ENCODE measurements at places on chromosomes 11 and 22.

GRCh38 chr22:42933485-42934091, 76.5 kb upstream of the ARFGAP3 start:
- no peak for DNase-seq

DNA sequence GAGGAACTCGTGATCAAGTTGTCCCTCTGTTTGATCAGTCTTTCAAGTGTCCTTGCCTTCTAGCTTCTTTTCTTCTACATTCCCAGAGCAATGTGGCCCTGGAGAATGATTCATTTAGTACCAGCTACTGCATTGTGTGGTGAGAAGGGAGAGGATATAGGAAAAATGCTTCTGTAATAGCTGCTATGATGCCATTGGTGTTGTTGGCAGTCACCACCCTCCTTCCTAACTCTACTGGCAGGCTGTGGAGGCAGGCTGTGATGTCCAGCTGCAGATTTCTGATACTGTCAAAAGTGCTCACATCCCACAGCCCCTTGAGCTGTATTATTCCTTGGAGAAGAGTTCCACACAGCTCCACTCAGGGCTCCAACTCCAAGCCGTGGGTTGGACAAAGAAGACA, 52.8 kb downstream of the ENDOD1 start:
- DNase-seq = no peak

- no peak for DNase-seq
These were observed 7.3 kb downstream of the STARD10 start for GRCh38 chr11:72786305-72787215.

- DNase-seq = no peak
These were observed 42.3 kb downstream of the TRMU start for GRCh38 chr22:46377525-46378425.

DNA sequence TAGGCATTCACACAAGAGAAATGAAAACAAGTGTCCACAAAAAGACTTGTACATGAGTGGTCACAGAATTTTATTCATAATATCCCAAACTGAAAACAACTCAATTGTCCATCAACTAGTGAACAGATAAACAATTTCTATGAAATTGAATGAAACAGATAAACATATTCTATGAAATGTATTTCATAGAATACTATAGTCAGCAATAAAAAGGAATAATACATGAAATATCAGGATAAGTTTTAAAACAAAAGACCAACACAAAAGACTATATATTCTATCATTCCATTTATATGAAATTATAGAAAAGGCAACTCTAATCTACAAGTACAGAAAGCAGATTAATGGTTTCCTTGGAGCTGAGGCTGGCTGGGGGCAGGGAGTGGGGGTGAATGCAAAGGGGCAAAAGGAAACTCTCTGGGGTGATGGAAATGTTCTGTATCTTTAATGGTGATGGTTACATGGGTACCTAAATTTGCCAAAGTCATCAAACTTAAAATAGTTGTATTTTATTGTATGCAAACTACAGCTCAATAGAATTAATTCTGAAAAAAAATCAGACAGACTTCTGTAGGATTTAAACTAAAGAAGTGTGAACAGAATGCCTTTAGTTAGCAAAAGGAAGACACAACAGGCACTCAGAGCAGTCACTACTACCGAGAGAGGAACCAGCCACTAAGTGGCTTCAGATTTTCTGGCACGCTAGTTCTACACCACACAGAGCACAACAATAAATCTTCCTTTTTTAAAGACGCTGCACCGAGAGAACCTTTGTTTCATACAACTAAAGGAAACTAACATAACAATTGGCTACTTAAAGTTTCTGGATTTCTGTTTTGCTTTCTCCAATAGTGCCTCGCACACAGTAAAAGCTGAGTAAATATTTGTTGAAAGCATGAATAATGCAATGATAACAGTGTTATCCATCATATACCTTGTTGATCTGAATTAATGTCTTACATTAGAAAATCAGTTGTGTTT, 15.4 kb downstream of the CCDC34 start:
- DNase-seq = no peak

GRCh38 chr11:134760299-134760698, 348.3 kb upstream of the B3GAT1 start:
- DNase-seq = no peak

All from GOT3 (cell line).